ENCODE measurements at places on chromosomes 2 and 18. TPM values are rescaled to one million over a fixed set of nuclear protein-coding genes. Genes with fewer than 3 reads are reported as not detected.

GRCh38 chr18:65934874-65935273, 184.1 kb downstream of the CDH7 start:
- H3K4me1 ChIP-seq = no peaks in the 10 kb centered on the region
- no peak for DNase-seq
- no peaks in the 10 kb centered on the region for H3K27me3 ChIP-seq
- H3K4me3 ChIP-seq = no peak overlapping the region
- no peaks in the 10 kb centered on the region for H3K36me3 ChIP-seq

UPP2 gene
- not detected for total RNA-seq

GTF2A1L gene
- 4.0 TPM for total RNA-seq

PRSS56 gene
- not detected for total RNA-seq
